ENCODE measurements at places on chromosomes 16 and 17. TPM values are rescaled to one million over a fixed set of nuclear protein-coding genes. Genes with fewer than 3 reads are reported as not detected.
A peak's percentile ranks its signal among the peaks of the same experiment; 100 is the strongest.

Gene SRRM2
- total RNA-seq, result 738 TPM

Gene NPIPA7
- 11.7 TPM for total RNA-seq

- DNase-seq, result no peak
- H3K36me3 ChIP-seq, result no peaks in the 10 kb centered on the region
- peaks cover 84% of the 10 kb centered on the region for H3K4me1 ChIP-seq
- H3K27me3 ChIP-seq, result no peaks in the 10 kb centered on the region
- no peak overlapping the region for H3K4me3 ChIP-seq
Measured at GRCh38 chr16:75243667-75244224, 7.7 kb downstream of the BCAR1 start.

GRCh38 chr16:23694644-23695373 lies 16.1 kb downstream of the PLK1 start:
- no peak overlapping the region for H3K4me3 ChIP-seq
- H3K4me1 ChIP-seq, result no peaks in the 10 kb centered on the region
- H3K27me3 ChIP-seq, result no peaks in the 10 kb centered on the region
- H3K27ac ChIP-seq, result no peak overlapping the region

DNA sequence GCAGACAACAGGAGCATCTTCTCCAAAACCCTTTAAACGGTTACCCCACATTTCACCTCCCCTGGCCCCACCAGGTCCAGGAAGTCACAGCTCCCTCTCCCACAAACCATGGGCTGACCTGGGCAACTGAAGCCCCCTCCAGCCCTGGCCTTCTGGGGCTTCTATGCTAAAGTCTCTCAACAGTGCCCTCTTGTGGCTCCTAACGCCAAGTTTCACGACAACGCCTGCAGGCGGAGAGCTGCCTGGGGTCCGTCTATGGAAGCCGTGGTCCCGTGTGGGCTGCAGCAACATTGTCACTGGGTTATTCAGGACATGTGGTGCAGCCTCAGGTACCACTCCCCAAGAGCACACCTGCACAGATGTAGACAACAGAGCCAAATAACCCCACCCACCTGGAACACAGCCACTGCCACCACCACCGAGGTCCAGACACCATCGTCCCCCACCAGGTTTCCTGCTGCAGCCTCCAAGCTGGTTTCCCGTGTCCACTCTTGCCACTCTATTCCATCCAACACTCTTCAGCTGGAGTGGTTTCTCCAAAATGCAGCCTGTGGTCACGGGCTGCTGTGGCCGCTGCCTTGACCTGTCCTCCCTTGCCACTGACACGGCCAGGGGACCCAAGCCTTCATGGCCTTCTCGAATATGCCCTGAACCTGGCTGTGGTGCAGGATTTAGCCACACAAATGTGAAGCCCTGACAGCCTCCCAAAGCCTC lies 19.1 kb downstream of the C16orf95 start:
- H3K4me3 ChIP-seq, result no peak overlapping the region
- no peak overlapping the region for H3K27ac ChIP-seq
- no peaks in the 10 kb centered on the region for H3K27me3 ChIP-seq
- DNase-seq, result peak; percentile 38

- no peaks in the 10 kb centered on the region for H3K4me1 ChIP-seq
- no peak overlapping the region for H3K4me3 ChIP-seq
- H3K27me3 ChIP-seq, result no peaks in the 10 kb centered on the region
- H3K27ac ChIP-seq, result no peak overlapping the region
- DNase-seq, result no peak
Measured at GRCh38 chr16:86093801-86094750, 195.1 kb downstream of the IRF8 start.

DNA sequence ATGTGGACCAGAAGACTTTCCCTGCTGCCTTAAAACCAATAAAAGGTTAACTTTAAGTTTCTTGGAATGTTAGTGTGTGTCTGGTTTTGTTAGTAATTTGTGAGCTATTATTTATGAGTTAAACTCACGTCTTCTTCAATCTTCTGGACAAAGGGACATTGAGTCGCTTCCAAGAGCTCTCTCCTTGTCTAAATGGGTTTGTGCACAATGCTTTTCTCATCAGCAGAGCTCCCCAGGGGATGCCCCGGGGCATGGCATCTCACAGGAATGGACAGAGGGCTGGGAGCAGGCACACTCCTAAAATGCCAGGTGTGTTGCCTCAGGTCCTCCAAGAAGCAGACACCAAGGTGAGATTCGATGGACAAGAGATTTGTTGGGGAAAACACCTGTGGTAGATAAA lies 90.5 kb downstream of the RGS9 start:
- H3K27me3 ChIP-seq, result no peaks in the 10 kb centered on the region
- H3K4me3 ChIP-seq, result no peak overlapping the region
- peaks cover 8% of the 10 kb centered on the region for H3K4me1 ChIP-seq
- H3K36me3 ChIP-seq, result no peaks in the 10 kb centered on the region

DNA sequence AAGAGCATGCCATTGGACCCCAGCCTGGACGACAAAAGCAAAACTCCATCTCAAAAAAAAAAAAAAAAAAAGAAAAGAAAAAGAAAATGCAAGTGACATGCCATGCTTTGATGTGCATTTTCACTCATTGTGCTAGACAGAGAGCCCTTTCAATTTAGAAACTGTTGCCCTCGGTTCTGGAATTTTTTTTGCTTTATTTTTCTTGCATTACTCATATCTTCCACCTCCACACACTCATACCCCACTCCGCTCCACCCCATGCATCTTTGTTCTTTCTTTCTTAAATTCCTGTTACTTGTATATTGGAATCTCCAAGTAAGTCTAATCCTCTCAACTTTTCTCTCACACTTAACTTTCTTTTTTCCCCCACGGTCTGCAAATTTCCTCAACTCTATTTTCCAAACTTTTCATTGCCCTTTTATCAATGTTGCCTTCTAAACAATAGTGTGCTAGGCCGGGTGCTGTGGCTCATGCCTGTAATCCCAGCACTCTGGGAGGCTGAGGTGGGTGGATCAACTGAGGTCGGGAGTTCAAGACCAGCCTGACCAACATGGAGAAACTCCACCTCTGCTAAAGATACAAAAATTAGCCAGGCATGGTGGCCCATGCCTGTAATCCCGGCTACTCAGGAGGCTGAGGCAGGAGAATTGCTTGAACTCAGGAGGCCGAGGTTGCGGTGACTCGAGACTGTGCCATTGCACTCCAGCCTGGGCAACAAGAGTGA lies 16.8 kb upstream of the SUZ12 start:
- H3K4me3 ChIP-seq, result no peak overlapping the region
- H3K36me3 ChIP-seq, result no peaks in the 10 kb centered on the region
- H3K4me1 ChIP-seq, result no peaks in the 10 kb centered on the region
- H3K27me3 ChIP-seq, result no peaks in the 10 kb centered on the region
- H3K27ac ChIP-seq, result no peak overlapping the region
